Stimulated activated CD4-positive, alpha-beta T cell treated with anti-CD3 and anti-CD28 coated beads, Interleukin-1b, Interleukin-23, amount 100 ng/mL, for 4 hours (primary cell): ENCODE measurements at places on chromosomes 7 and 10.
A peak's percentile ranks its signal among the peaks of the same experiment; 100 is the strongest.

GRCh38 chr10:29773675-29774091 lies 138.9 kb upstream of the SVIL start:
- DNase-seq, result no peak

DNA sequence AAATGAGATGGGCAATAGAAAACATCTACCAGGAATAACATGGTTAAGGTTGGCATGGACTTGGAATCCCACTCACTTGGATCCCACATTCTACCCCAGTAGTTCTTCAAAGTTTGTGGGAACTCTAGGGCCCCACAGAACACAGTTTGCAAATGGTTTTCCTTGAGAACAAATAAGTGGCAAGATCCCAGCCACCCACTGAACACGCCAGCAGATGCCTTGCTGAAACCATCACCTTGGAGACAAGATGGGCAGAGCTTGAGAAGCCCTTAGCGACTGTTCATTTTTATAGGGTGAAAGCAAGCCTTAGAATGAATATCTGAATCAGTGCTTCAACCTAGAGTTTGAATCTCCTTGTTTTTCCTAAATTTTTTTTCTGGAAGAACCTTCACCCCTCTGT lies 349.1 kb downstream of the RPS24 start:
- DNase-seq, result no peak

GRCh38 chr10:17802350-17802749 lies 6.8 kb upstream of the MRC1 start:
- no peak for DNase-seq

- DNase-seq, result no peak
These were observed 57.5 kb downstream of the INSIG1 start for GRCh38 chr7:155355176-155355575.

DNA sequence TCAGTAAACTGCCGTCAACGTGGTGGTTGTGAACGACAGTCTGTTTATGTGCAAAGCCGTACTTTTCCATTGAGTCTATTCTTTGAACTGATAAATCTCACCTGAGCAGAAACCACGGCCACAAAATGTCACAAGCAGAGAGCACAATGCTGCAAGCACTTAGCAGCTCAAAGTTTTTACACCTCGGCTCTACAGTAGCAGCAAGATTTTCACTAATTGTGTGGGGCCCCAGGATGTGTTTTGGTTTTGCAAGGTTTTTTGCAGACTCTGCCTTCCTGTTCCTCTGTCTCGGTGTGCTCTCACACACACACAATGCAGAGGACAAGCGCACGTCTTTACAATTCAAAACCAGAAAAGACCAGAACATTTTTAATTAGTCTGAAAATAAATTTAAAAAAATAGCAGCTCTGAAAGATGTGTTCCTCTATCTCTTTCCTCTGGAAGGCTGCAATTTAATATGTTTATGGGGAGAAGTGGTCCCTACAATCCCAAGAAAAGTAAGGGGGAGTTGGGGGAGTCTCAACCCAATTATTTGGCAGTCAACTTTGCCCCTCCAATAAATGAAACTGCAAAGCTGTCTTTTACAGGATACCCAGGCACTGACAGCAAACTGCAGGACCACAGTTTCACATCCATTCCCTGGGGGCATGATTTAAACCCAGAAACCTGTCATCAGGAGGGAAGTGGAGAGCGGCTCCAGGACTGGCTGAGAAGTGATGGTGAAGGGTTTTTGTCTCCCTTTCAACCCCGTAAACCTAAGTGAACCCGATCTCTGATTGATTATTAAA lies 73.8 kb upstream of the SFMBT2 start:
- peak; percentile 27 for DNase-seq

- DNase-seq, result no peak
These were observed 103.0 kb downstream of the CELF2 start for GRCh38 chr10:11120711-11121110.

DNA sequence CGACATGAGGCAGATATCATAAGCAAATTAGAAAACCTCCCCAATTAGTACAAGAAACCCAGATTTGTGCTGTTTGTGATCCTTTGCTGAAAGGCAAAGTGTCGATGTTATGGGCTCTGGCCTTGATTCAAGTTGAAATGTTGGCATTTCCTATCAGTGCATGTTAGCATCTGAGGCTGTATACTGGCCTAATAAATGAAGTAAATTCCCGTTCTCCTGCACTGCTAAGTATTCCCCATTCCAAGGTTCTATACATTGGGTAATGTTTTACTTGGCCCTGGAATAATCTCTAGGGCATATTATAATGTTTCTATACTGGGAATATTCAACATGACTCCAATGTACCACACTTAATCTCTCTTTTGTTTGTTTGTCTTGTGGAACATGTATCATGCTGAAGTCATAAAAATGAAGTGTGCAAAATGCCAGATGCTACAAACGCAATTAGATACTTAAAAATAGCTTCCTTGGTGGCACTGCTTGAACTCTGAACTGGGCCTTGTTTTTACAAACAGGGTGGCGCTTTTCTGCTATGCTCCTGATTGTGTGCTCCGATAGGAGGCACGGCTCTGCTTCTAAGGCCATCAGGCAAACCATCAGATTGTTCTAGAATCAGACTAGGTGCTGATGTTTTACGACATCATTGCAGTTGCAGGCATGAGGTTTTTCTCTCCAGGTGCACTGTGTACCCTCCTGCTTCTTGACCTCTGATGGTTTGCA lies 156.7 kb upstream of the TCF7L2 start:
- DNase-seq, result no peak

GRCh38 chr10:116850058-116850611 lies 836 bp downstream of the ENO4 start:
- no peak for DNase-seq

DNA sequence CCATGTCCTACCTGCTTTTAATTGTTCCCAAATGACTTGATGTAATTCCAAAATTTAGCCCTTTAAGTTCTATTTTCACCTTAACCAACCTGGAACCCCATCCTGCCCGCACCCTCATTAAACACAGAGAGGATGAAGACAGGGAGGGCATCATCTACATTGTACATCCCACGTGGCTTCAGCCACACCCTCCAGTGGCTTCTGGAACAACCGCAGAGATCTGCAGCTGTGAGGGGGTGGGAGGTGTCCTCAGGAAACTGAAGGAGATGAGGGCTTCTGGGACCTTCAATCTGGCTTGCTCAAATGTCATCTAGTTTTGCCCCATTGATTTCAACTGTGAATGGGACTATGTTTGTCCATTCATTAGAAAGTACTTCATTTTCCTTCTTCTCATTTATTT lies 39.0 kb downstream of the AKR1B1 start:
- DNase-seq, result no peak

DNA sequence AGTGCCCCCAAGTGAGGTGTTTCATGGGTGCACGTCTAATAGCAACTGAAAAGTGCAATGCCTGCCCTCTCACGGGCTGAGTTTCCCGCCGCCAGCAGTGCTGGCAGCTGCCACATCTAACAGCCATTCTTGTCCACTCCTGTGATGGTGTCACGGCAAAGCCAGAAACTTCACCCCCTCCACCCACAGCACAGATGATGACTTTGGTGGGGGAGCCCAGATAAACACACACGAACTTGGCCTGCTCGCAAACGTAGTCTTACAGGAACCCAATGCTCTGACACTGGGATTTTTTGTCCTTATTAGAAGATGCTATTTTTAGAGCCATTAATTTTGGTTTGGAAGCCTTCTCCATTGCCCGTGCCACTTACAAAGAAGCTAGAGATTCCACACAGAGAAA lies 26.7 kb downstream of the CPXM2 start:
- DNase-seq, result no peak

- DNase-seq, result no peak
These were observed 16.5 kb upstream of the TLX1 start for GRCh38 chr10:101114646-101115045.

DNA sequence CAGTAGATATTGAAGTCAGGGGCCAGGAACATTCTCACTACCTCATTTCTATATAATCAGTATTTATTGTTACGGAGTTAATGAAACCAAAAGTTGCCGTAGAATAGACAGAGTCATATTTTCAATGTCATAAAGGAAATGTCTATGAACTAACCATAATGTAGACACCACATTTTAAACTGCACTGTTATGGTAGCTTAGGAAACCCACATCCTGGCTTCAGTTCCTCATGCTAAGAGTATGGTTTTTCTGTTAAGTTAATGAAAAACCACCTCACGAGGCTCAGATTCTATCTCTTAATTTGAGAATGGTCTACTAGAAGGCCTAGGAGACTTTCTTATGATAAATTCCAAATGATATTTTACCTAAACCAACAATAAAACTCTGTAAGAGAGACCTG lies 166.5 kb downstream of the TMEM26 start:
- DNase-seq, result no peak

DNA sequence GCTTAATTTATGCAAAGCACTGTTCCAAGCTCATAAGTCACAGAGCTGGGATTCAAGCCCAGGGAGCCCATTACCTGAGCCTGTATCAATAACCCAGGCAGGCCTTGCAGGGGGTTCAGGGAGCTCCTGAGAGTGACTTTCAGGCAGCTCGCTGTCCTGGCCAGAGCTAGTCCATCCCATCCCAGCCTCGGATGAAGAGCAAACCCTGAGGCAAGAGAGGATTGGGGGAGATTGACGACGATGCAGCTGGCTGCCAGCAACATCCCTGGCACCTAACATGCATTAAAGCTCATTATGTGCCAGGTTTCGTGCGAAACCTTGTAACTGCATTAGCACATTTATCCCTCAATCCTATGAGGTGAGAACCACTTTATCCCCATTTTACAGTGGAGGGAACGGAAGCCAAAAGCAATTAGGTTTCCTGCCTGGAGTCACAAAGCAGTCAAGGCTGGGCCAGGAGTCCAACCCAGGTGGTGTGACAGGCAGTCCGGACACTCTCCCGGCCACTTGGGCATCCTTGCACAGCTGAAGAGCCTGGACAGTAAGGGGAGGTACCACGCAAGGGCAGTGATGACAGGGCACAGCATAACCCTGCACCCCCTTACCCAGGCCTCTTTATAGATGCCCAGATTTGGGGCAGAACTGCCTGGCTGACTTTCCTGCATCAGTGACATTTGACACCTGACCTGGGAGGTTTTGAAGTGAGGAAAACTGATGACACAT lies 129.8 kb upstream of the CHST15 start:
- no peak for DNase-seq

- no peak for DNase-seq
These were observed 806.0 kb upstream of the SORCS1 start for GRCh38 chr10:107970512-107970911.

- DNase-seq, result no peak
These were observed 177.9 kb downstream of the PDE1C start for GRCh38 chr7:31892099-31892829.

- no peak for DNase-seq
These were observed 18.8 kb upstream of the MINDY3 start for GRCh38 chr10:15879058-15879457.

DNA sequence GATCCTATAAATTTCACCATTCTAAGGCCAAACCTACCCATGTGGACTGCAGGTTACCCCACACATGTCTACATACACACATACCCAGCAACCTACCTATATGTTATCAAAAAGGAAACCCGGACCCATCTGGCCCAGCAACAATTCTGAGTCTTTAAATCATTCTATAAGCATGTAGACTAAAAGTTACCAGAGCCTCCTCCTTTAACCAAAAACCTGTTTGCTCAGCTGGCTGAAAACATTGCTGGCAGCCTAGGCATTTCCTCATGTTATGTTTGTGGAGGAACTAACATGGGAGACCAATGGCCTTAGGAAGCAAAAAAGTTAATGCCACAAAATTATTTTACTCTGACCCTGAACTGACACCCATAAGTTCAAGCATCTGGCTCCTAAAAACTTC lies 5.3 kb upstream of the ADCK2 start:
- no peak for DNase-seq

DNA sequence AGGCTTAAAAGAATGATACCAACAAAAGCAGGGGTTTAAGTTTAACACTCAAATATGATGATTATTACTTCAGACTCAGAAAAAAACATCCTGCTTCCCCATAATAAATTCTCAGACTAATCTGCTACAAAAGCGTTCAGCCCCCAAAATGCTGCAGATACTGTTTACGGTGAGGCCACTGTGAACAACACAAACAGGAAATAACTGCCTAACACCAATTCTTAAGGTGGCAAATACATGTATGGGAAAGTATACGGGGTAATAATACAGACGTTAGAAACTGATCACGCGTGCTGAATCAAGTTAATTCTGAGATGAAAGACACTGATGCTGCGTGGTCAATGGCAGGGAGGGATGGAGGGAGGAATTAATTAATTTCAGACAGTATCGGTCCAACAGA lies 62.0 kb upstream of the RHEB start:
- no peak for DNase-seq

- no peak for DNase-seq
These were observed 5.5 kb upstream of the CTBP2 start for GRCh38 chr10:125165584-125166573.

- DNase-seq, result peak; percentile 77
These were observed 22.7 kb upstream of the FXYD4 start for GRCh38 chr10:43348511-43349312.

GRCh38 chr7:139855498-139856270 lies 26.6 kb downstream of the TBXAS1 start:
- DNase-seq, result no peak

GRCh38 chr10:79254333-79255006 lies 92.8 kb upstream of the PPIF start:
- no peak for DNase-seq

DNA sequence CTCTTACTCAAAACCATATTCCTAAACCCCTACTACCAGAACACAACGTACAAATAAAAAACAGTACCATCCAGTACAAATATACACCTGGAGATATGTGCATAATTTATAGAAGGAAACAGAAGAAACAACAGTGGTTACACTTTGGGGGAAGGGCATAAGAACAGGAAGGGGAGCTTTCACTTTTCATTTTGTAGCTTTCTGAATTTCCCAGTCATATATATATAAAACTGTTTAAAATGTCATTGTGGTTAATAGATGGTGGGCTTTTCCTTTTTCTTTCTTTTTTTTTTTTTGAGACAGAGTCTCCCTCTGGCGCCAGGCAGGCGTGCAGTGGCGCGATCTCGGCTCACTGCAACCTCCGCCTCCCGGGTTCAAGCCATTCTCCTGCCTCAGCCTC lies 47.2 kb downstream of the MALSU1 start:
- DNase-seq, result no peak

DNA sequence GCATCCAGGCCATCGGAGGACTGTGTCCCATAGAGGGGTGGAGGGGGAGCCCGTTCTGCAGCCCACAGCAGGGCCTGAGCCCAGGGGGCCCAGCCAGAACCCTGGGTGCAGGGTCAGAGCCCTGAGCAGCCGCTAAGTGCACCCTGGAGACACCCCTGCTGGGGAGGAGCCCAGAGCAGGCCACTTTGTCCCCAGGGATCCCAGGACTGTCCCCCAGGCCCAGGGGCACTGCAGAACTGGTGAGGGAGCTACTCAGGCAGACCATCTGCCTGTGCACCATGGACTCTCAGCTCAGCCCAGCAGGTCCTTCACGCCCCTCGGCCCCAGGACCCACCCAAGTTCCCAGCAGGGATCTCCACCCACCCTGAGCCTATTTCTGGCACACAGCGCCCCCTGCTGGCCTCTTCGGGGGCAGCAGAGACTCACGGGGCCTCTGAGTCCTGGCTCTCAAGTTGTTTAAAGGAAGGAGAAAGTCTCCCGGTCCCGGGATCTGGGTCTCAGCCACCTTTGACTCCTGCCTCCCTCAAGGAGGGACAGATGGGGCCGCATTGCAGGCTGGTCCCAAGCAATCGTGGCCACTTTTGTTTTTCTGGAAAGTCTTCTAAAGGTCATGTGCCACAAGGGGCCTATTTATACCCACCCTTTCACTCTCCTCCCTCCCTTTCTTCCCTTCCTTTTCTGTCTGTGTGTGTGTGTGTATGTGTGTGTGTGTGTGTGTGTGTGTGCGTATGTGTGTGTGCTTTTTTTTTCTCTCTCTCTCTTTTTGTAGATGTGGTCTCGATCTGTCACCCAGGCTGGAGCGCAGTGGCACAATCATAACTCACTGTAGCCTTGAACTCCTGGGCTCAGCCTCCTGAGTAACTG lies 90.3 kb downstream of the MYL10 start:
- DNase-seq, result peak; percentile 55
